ENCODE measurements at places on chromosomes 5 and 9.

- no peak overlapping the region for H3K4me3 ChIP-seq
- peak overlapping the region; percentile 96 for H3K27ac ChIP-seq
- DNase-seq = no peak
Observed at GRCh38 chr9:98226516-98226915, 28.9 kb downstream of the TBC1D2 start.

DNA sequence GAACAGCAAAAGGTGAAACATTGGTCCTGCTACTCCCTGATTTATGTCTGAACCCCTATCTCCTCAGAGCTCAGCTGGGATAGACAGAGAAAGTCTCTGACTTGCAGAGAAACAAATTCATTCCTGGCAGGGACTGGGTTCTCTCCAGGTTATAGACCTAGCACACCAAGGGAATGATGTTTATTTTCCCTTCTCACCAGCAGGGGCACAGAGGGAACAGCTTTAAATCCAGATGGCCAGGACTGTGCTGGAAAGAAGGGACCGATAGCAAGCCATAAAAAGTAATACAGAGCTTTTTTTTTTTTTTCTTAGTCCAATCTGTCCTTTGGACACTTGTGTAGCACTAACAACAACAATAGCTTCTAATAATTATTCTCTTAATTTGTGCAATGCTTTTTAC is 141.1 kb upstream of the C9orf72 start:
- DNase-seq = no peak
- H3K27me3 ChIP-seq = no peaks in the 10 kb centered on the region
- no peaks in the 10 kb centered on the region for H3K4me1 ChIP-seq
- no peak overlapping the region for H3K4me3 ChIP-seq
- no peaks in the 10 kb centered on the region for H3K36me3 ChIP-seq

DNA sequence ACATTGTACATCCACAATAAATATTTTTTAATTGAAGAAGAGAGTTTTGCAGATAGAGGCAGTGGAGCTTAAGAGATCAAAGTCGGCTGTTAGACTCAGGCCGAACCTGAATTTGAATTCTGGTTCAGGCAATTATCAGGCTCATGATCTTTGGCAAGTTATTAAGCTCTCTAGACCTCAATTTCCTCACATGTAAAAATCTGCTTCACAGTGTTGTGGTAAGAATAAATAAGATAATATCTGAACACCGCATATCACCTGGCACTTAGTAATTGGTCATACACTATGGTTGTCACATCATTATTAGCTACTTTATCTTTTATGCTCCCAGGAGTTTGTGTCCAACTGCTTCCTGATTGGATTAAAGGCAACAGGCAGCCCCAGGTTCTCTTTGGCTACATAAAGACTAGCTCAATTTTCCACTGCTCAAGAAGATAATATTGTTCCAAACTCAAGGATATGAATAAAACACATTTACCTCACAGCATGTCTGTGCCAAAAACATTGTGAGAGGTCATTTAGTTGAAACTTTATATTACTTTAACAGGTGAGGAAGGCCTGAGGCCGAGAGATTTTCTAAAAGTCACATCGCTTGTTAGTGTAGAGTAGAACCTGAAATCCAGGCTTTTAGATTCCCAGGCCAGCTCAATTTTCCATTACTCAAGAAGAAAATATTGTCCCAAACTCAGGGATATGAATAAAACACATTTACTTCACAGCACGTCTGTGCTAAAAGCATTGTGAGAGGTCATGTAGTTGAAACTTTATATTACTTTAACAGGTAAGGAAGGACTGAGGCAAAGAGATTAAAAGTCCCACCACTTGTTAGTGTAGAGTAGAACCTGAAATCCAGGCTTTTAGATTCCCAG is 289.2 kb upstream of the PTGER4 start:
- no peaks in the 10 kb centered on the region for H3K27me3 ChIP-seq
- H3K27ac ChIP-seq = no peak overlapping the region
- H3K36me3 ChIP-seq = no peaks in the 10 kb centered on the region
- DNase-seq = no peak

GRCh38 chr5:6078881-6079280 is 299.5 kb downstream of the MED10 start:
- H3K27me3 ChIP-seq = no peaks in the 10 kb centered on the region
- H3K27ac ChIP-seq = no peak overlapping the region
- DNase-seq = no peak
- no peaks in the 10 kb centered on the region for H3K36me3 ChIP-seq
